ENCODE measurements at places on chromosomes 11 and 22.

GRCh38 chr11:69372589-69373250 is 78.8 kb downstream of the MYEOV start:
- DNase-seq, result no peak

GRCh38 chr22:26053737-26054316 is 115.4 kb upstream of the SEZ6L start:
- no peak for DNase-seq

DNA sequence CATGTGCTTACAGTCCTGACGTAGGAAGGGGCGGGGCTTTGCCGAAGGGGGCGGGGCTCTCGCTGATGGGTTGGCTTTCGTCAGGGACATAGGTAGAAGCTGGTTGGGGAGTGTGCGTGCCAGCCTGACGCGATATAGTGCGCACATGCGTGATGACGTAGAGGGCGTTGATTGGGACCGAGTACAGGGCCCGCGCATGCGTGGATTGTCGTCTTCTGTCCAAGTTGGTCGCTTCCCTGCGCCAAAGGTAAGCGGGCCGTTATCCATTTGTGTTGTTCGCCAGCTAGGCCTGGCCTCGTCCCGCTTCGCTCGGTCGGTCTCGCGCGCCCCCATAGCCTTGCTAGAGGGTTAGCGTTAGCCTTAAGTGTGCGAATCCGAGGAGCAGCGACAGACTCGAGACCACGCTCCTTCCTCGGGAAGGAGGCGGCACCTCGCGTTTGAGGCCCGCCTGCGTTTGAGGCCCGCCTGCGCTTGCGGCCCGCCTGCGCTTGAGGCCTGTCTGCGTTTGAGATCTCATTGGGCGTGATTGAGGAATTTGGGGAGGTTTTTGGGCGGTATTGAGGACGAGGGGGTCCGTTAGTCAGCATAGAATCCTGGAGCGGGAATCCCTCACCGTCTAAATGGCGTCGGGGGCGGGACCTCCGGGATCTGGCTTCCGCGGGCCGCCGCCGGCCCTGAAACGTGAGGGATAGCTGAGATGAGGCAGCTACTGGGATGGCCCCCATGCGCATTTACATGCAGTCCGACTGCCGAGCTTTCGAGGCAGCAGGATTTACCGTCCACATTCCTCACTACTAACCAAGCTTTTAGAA is at the start of gene XRCC6:
TSS of gene XRCC6 (plus strand) at position 197 of the 812 bp plus-strand sequence. CDS start 710 bp downstream, outside the sequence.
- peak; percentile 100 for DNase-seq

DNA sequence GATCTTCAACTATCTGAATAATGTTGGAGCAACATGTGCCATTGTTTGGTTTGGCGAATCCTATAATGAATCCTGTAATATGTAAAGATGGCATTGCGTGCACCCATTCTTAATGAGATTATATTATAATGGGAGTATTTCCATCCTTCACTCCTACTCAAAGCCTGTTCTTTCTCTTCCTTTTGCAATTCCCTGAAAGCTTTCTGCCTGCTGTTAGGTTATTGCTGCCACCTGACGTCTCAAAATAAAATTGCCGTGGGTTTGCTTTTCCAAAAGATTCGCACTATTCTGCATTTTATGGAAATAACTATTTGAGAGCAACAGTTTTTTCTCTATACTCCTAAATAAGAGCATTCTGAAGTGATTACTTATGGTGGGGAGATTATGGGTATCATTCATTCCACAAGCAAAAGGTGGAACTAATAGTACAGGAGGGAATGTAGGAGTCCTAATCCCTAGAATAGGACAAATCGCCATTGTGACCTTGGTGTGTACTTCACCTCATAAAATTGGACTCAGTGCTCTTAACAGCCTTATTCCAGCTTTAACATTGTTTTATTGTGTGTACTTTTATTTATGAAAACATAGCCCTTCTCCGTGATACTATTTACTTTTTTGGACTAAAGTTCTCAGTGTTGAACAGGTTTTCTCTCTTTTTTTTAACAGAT is 69.6 kb upstream of the ALKBH3 start:
- no peak for DNase-seq

- no peak for DNase-seq
These were observed 26.9 kb upstream of the ALKBH3 start for GRCh38 chr11:43853781-43854180.

DNA sequence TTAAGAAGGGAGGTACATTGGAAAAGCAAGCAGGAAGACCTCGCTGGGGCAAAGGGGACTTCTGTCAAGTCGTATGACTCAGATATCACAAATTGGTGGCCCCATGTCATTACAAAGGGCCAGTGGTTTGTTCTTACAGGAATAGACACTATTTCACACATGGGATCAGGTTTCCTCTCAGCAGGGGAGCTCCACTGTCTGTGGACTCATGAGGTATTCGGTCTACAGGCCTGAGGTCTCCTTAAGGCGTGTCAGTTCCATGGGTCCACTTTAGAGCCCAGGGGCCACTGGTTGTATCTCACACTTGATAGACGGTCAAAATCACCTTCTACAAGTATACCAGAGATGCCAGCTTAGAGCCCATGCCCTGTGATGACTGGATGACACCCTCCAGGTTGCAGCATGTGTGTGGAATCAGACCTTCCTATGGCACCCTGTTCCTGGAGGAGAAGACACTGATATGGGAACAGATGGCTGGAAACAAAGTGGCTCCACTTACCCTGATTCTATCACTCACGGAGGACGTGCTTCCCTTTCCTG is 288.1 kb upstream of the B3GAT1 start:
- DNase-seq, result no peak

GRCh38 chr22:22576244-22576988 is 17.4 kb upstream of the PRAME start:
- DNase-seq, result peak; percentile 19

GRCh38 chr11:96341211-96342013 is 1.6 kb downstream of the MAML2 start:
- peak; percentile 64 for DNase-seq

DNA sequence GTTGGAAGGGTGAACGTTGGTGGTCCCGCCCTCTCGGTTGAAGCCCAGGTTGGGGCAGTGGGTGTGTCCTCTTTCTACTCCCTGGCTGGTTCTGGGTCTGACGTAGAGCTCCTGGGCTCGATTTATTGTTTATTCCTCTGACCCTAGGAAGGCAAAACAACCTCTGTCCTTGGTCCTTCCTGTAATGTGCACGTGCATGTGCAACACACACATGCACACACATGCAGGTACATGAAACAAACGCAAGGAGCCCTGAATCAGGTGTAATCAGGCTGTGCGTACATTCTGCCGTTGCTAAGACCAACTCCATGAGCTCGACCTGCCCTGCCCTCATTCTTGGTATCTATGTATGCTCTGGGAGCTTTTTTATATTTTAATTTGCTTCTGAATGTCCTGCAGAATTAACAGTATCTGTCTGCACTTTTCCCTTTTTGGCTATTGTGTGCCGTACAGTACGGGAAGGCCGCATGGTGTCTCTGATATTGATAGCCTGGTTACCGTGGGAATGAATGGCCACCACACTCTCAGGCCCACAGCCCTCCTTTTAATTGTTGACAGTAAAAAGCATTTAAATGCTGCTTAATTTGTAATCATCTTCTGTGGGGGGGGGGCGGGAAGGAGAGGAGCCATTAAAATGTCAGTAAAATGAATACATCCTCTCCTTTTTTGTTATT is 66.0 kb upstream of the NNMT start:
- no peak for DNase-seq

- no peak for DNase-seq
These were observed 25.5 kb upstream of the MALAT1 start for GRCh38 chr11:65473278-65473860.

GRCh38 chr22:30855677-30856518 is 112.7 kb downstream of the MORC2 start:
- DNase-seq, result no peak

DNA sequence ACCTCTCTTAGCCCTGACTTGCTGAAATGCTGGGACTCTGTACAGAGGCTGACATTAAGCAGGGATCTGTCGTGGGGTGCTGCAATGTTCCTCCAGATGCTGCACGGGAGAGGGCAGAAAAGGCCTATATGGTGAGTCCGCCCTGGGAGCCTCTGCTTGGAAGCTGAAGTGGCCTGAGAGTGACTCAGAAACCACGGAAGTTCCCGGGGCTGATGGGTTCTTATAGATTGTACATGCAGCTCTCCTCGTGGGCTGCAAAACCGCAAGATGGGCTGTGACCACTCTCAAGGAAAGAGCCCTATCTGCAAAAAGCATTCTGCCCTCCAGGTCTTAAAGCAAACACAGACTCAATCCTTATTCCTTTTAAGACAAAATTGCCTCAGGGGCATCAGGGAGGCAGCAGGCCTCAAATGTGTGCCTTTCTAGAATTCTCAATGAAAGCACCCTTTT is 5.8 kb upstream of the SLC43A3 start:
- DNase-seq, result no peak

GRCh38 chr22:46430961-46431838 is 95.7 kb downstream of the TRMU start:
- no peak for DNase-seq

- DNase-seq, result no peak
These were observed 81.9 kb downstream of the MN1 start for GRCh38 chr22:27719535-27720227.

DNA sequence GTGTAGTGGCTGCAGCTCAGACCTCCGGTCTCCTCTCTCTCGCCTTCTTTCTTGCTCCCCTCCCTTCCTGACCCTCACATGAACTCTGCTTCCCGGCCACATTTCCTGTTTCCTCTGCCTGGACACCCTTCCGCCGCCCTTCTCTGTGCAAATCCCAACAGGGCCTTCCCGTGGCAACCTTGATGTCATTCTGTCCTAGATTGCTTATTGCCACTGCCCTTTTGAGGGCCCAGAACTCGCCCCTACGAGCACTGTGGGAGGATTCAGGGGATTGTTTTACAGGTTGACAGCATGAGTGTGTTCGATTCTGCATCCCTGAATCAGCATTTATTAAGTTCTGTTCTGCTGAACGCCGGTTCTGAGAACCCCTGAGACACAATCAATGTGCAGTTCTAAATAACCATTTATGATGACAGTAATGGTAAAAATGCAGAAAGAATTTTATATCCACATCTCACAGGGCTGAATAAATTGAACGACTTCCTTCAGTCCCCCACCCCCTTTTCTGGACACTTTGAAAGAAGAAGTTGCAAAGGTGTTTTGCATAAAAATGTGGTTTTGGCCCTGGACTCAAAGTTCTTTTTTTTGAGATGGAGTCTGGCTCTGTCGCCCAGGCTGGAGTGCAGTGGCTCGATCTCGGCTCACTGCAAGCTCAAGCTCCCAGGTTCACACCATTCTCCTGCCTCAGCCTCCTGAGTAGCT is 6.4 kb downstream of the BATF2 start:
- no peak for DNase-seq

GRCh38 chr11:56632329-56632728 is 9.9 kb downstream of the OR5AP2 start:
- DNase-seq, result no peak

DNA sequence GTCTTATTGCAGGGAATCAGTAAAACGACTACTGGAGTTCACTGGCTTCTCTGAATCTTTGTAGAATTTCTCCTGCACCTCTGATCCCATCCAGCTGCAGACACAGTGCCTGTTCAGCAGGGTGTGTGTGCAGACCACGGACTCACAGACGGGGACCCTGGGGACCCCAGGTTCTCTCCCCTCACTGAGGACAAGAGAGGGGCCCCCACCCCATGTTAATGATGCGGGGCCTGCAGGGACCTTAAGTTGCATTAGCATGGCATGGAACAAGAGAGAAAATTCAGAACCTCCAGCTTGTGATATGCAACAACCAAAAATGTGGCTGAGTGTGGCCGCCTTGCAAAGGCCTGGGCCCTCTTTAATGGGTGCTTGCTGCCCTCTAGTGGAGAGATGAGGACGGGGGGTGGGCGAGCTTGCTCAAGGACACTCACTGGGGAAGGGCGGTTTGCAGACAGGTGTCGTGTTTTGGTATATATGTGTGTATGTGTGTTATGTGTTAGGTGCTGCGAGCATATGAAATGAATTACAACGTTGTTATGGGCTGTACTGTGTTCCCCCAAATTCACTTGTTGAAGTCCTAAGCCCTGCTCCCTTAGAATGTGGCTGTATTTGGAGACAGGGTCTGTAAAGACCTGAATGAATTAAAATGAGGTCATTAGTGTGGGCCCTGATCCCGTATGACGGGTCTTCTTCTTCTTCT is 84.4 kb upstream of the SEPTIN5 start:
- DNase-seq, result peak; percentile 86

DNA sequence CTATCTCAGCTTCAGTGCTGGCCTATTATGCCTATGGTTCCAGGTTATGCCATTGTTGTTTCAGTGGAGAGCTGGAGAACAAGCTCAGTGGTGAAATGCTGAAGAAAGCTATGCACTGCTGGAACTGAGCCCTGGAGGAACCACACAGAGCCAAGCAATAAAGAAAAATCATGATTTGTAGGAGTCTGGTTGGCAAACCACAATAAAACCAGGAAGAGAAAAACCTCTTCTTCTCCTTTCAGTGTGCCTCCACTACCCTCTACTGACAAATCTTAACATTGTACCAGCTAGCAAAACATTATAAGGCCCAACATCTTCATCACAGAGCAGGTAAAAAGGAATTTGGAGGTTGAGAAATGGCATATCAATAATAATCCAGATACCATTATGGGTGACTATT is 5.3 kb downstream of the OR51F2 start:
- DNase-seq, result no peak

DNA sequence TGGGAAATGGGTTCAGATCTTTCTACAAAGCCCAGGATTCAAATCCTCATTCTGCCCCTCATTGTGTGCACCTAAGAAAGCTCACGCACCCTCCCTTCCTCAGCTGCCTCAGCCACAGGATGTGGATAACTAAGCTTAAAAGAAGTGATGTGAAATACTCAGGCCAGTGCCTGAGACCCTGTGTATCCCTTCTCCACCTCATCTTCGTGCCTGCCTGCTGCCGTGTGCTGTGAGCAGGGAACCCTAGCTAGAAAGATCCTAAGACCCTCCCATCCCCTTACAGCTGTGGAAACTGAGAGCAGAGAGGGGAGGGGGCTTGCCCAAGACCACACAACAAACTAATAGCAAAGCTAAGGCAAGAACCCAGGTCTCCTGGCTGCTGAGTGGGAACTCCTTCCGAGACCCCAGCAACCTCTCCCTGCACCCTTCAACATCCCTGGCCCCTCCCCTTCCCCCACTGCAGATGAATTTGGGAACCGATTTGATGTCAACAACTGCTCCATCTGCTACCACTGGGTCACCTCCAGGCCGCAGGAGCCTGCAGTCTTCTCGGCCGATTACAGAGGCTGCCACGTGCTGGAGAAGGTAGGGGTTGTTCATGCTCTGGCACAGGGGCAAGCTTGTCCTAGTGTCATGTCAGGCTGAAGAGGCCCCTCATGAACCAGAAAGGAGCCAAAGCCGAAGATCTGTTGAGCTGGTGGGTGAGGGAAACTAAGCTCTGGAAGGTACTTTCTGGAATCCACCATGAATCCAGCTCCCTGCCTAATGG is 1.5 kb downstream of the ZP1 start:
- no peak for DNase-seq

GRCh38 chr11:10314199-10315072 is 9.6 kb downstream of the ADM start:
- no peak for DNase-seq

- no peak for DNase-seq
These were observed 109.7 kb upstream of the CLPB start for GRCh38 chr11:72543849-72544542.

Data from activated CD4-positive, alpha-beta T cell treated with anti-CD3 and anti-CD28 coated beads, Interleukin-2, amount 50 U/mL, for 1 hour (primary cell).